ENCODE measurements at places on chromosomes 4 and X.

DNA sequence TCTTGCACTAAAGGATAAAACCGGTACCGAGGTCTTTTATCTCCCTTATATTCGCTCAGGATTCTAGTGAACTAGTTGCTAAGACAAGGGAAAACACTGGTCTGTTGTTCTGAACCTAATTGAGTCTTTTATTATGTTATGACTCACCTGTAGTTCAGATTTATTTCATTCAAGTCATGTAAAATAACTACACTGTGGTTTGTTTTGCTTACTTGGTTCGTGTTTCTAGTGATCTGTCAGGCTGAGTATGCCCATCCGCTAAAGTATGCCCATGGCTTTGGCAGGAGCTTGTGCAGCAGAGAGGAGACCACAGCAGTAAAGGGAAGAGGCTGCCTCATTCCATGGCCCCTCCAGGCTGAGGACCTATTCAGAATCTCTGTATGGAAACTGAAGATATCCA is 126.1 kb downstream of the AFF1 start:
- no peaks in the 10 kb centered on the region for H3K27me3 ChIP-seq
- DNase-seq, result no peak
- H3K4me1 ChIP-seq, result peaks cover 21% of the 10 kb centered on the region
- H3K4me3 ChIP-seq, result no peak overlapping the region

- H3K4me1 ChIP-seq, result no peaks in the 10 kb centered on the region
- no peaks in the 10 kb centered on the region for H3K27me3 ChIP-seq
- no peak overlapping the region for H3K4me3 ChIP-seq
- no peak overlapping the region for H3K27ac ChIP-seq
Observed at GRCh38 chr4:114770624-114771023, 172.0 kb downstream of the UGT8 start.

GRCh38 chr4:141636771-141637460 is 533 bp downstream of the IL15 start:
- DNase-seq, result no peak
- peaks cover 5% of the 10 kb centered on the region for H3K4me1 ChIP-seq
- peaks cover 56% of the 10 kb centered on the region for H3K27me3 ChIP-seq
- peak overlapping the region; percentile 93 for H3K4me3 ChIP-seq

GRCh38 chr4:4455210-4455865 is 68.4 kb downstream of the NSG1 start:
- no peaks in the 10 kb centered on the region for H3K4me1 ChIP-seq
- no peak overlapping the region for H3K27ac ChIP-seq
- H3K27me3 ChIP-seq, result no peaks in the 10 kb centered on the region
- no peak for DNase-seq
- no peak overlapping the region for H3K4me3 ChIP-seq

DNA sequence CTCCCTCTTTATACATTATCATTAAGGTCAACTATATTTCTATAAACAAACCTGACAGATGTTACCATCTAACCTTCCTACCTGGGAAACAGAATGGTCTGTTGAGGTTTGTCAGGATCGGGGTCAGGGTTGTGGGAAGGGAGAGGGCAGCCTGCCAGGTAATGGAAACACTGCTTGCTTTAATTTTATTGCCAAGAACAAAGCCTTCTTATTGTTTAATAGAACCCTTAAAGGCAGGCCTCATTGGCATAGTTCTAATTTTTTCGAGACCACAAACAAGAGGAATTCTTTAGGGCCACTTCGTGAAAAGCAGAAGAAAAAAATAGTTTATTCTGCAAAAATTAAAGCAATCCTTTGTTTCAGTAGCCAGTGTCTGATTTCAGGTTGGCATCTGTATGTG is 113.2 kb downstream of the MID1 start:
- H3K27me3 ChIP-seq, result no peaks in the 10 kb centered on the region
- H3K27ac ChIP-seq, result no peak overlapping the region
- no peak for DNase-seq
- H3K4me1 ChIP-seq, result peaks cover 10% of the 10 kb centered on the region

DNA sequence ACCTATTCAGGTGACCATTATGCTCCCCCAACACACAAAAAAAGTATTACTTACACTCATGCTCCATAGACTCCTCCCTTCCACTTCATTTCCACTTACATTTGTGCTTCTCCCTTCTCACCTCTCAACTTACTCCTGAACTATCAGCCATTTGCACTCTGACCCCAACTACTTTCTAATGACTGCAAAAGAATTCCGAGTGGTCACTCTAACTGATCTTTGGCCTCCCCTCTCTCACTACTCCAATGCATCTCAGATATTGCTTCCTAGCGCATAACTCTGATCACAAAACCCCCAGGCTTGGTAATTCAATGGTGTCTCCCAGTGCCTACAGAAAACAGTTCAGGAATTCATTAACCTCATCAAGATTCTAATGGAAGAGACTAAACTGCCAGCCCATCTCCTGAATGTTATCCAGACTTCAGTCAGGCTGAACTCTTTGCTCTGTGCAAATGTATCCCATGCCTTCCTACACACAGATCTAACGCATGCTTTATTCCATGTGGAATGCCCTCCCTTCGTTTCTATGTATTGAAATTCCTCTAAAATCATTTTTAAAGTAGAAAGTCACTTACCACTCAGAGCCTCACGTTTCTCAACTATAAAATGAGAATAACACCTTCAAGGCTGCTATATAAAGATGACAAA is 61.1 kb downstream of the FRYL start:
- no peak for DNase-seq
- peaks cover 13% of the 10 kb centered on the region for H3K36me3 ChIP-seq
- H3K27me3 ChIP-seq, result no peaks in the 10 kb centered on the region
- H3K4me3 ChIP-seq, result no peak overlapping the region

DNA sequence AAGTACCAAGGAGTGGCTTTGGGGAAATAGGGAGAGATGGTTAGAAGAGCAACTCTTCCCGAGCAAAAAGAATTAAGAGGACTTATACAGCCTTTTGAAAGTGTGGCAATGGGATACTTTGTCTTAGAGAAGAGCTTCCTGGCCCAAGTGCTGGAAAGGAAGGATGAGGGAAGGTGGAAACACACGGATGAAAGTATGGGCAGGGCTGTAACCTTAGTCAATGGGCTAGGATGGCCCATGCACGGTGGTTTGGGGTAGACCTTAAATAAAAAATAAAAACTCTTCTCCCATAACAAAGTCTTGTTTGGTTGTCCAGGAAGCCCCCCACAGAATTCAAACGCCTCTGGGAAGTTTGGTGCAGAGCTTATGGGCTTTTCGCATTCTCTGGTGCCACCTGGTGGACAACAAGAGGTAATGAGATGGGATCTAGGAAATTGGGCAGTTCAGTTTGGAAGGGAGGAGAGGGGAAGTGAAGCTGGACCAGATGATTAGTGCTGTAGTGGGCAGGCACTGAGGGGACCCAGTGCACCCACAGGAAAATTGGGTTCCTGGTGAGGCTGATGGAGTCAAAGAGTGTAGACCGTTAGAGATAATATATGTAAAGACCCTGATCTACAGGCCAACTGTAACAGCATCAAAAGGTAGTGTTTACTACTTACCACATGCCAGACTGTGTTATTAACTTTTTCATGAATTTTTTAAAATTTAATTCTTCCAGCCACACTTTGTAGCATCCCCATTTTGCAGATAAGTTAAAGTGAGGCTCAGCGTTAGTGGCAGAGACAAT is 13.8 kb upstream of the ENOX2 start:
- H3K4me3 ChIP-seq, result no peak overlapping the region
- no peaks in the 10 kb centered on the region for H3K4me1 ChIP-seq
- H3K36me3 ChIP-seq, result no peaks in the 10 kb centered on the region

GRCh38 chrX:9055354-9055753 is 21.4 kb upstream of the FAM9B start:
- H3K36me3 ChIP-seq, result no peaks in the 10 kb centered on the region
- H3K27ac ChIP-seq, result no peak overlapping the region
- no peaks in the 10 kb centered on the region for H3K27me3 ChIP-seq
- H3K4me3 ChIP-seq, result no peak overlapping the region

- no peak overlapping the region for H3K4me3 ChIP-seq
- H3K4me1 ChIP-seq, result peaks cover 6% of the 10 kb centered on the region
- no peak for DNase-seq
- H3K27ac ChIP-seq, result no peak overlapping the region
- H3K27me3 ChIP-seq, result no peaks in the 10 kb centered on the region
Observed at GRCh38 chr4:122658377-122658776, 37.5 kb upstream of the IL21 start.

DNA sequence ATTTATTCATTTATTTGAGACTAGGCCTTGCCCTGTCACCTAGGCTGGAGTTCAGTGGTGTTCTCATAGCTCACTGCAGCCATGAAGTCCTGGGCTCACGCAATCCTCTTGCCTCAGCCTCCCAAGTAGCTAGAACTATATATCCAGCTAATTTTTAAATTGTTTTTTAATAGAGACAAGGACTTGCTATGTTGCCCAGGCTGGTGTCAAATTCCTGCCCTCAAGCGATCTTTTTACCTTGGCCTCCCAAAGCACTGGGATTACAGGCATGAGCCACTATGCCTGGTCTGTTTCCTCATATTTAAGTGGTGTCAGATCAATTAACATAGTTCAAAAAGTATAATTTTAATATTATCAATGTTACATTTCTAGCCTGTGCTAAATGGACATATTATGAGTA is 68.5 kb downstream of the AFF1 start:
- DNase-seq, result no peak
- H3K36me3 ChIP-seq, result no peaks in the 10 kb centered on the region
- no peak overlapping the region for H3K27ac ChIP-seq
- peaks cover 8% of the 10 kb centered on the region for H3K27me3 ChIP-seq
- H3K4me1 ChIP-seq, result peaks cover 25% of the 10 kb centered on the region

DNA sequence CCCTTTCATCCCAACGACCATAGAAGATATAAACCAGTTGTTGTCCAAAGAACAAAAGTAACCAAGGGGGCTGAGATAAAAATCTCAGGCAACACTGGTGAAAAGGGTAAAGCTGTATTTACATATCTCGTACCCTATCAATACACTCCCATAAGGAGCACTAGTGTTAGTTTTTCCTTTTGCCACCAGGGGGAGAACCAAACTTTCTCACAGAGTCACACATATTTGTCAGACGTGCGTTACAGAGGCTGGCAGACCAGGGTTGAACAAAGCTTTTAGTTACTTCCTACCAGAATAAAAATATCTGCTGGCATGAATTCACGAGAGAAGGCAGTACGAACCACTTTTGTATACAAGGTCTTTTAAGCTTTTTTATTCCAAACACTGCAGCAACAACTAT is 88.3 kb downstream of the AMELX start:
- no peaks in the 10 kb centered on the region for H3K36me3 ChIP-seq
- H3K27me3 ChIP-seq, result no peaks in the 10 kb centered on the region
- H3K4me1 ChIP-seq, result peaks cover 14% of the 10 kb centered on the region

GRCh38 chr4:39470402-39470801 is 11.5 kb downstream of the LIAS start:
- peaks cover 8% of the 10 kb centered on the region for H3K36me3 ChIP-seq
- peak overlapping the region; percentile 98 for H3K27ac ChIP-seq
- H3K27me3 ChIP-seq, result no peaks in the 10 kb centered on the region

DNA sequence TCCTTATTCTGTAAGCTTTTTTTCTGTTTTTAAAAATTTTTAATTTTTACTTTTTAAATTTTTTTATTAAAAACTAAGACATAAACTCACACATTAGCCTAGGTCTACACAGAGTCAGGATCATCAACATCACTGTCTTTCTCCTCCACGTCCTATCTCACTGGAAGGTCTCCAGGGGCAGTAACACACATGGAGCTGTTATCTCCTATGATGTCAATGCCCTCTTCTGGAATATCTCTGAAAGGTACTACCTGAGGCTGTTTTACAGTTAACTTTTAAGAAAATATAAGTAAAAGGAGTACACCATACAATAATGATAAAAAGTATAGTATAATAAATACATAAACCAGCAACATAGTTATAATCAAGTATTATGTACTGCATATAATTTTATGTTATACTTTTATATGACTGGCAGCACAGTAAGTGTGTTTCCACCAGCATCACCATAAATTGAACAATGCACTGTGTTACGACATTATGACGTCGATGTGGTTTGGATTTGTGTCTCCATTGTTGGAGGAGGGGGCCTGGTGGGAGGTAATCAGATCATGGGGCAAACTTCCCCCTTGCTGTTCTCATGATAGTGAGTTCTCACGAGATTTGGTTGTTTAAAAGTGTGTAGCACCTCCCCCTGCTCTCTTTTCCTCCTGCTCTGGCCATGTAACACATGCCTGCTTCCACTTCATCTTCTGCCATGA is 21.3 kb downstream of the IL15 start:
- no peak overlapping the region for H3K27ac ChIP-seq
- no peak for DNase-seq
- no peaks in the 10 kb centered on the region for H3K36me3 ChIP-seq
- no peaks in the 10 kb centered on the region for H3K27me3 ChIP-seq
- H3K4me3 ChIP-seq, result no peak overlapping the region

GRCh38 chr4:8544282-8544681 is 35.9 kb upstream of the GPR78 start:
- H3K4me1 ChIP-seq, result peaks cover 20% of the 10 kb centered on the region
- no peak overlapping the region for H3K27ac ChIP-seq
- no peak overlapping the region for H3K4me3 ChIP-seq
- DNase-seq, result no peak
- H3K27me3 ChIP-seq, result no peaks in the 10 kb centered on the region
